ENCODE measurements at places on chromosomes 1 and 21. TPM values are rescaled to one million over a fixed set of nuclear protein-coding genes. Genes with fewer than 3 reads are reported as not detected.

Gene TDRD5
- not detected for total RNA-seq

Gene LCE1C
- not detected for total RNA-seq

Gene PLA2G2C
- total RNA-seq, result not detected

Gene CFAP45
- not detected for total RNA-seq

Gene NCMAP
- total RNA-seq, result not detected

Gene DDR2
- 164 TPM for total RNA-seq

Data from omental fat pad (tissue), 4 donors.